Stimulated activated CD4-positive, alpha-beta T cell treated with anti-CD3 and anti-CD28 coated beads, Interleukin-4, amount 100 ng/mL, for 1 hour (primary cell): ENCODE measurements at places on chromosomes 3 and 15.

DNA sequence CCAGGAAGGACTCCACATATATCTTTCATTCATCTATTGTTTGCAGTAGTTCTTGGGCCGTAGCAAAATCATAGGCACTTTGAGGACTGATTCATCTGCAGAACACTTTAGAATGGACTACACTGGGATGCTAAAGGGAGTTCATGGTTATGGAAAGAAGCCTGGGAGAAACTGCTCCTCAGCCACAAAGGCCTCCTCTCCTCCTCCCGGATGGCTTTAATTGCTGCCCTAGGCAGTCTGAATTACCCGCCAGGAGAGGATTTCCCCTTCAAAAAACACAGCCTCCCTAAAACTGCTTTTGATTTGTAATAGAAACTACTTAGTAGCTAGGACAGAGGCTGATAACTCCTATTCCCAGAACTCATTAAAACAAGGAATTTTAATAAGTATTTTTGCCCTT lies 4.6 kb downstream of the TMEM266 start:
- DNase-seq: no peak

GRCh38 chr3:192445770-192446644 lies 281.3 kb downstream of the FGF12 start:
- DNase-seq: no peak

GRCh38 chr3:77259694-77260093 lies 219.8 kb downstream of the ROBO2 start:
- DNase-seq: no peak

GRCh38 chr3:100606894-100607512 lies 2.4 kb upstream of the ADGRG7 start:
- DNase-seq: no peak

GRCh38 chr3:120113128-120114116 lies 19.2 kb upstream of the GSK3B start:
- DNase-seq: no peak

DNA sequence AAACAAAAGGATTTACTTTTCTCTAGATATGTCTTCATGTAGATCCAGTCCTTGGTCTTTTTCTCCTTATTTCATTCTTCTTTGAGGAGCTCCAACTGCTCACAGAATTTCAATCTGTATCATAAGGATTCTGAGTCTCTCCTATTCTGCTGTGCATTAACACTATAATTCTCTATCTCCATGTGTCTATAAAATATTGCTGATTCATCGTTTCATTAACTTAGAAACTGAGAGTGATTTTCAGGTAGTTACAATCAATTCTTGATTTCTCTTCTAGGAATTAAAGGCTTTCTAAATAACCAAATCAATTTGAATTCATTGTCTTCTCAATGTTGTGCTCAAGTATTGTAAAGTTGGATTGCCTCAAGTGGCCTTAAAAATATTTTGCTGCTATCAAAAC lies 651.5 kb upstream of the CADM2 start:
- no peak for DNase-seq

DNA sequence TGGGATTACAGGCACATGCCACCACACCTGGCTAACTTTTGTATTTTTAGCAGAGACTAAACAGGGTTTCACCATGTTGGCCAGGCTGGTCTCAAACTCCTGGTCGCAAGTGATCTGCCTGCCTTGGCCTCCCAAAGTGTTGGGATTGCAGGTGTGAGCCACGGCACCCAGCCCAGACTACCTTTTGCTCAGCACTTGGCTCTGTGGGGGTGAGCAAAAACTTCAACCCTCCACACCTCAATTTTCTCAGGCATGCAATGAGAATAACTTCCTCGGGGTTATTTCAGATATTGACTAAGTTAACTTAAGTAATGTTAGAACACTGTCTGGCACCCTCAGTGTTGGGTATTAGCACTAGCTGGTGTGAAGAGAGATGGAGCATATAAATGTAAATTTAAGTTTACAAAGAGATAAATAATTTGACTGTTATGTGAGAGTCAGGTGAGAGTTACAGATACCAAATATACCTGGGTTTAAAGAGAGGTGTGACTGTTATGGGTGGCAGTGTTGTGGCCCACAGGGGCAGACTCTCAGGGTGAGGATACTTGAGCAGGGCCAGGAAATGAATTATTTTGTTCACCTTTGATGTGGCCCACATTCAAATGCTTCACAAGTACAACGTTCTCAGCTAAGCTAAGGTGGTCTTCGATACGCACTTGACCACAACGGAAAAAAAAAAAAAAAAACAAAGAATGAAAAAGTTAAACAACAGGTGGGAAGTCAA lies 29.0 kb downstream of the CPOX start:
- DNase-seq: no peak

DNA sequence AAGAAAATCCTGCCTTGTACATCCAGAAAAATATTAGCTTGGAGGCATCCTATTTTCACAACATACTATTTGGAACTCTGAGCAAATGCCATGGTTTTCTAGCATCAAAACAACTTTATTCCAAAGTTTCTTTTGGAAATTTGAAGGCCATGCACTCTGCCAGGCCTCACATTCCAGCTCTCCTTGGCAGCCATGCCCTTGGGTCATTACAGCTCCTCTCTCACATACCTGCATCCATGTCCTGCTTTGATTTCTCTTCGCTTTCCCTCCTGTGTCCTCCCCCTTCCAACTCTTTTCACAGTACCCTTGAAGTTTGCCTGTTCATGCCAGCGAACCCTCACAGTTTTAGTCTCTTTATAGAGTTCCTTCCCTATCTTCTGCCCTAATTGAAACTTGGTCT lies 70.9 kb upstream of the TPRG1 start:
- DNase-seq: no peak

DNA sequence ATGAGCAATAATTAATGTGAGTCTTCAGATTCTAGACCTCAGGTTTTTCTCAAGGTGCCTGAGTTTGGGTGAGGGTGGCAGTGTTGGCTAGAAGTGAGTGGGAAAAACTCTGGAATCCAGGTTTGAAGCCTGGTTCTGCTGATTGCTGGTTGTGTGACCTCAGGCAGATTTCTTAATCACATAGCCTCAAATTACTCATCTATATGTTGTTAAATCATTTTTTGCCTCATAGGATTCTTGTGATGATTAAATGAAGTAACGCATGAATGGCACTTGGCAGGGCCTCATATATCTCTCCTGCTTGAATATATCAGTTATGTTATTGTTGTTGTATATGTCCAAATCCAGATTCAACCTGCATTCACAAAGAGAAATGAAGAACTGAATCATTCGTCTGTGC lies 60.5 kb downstream of the NR2F2 start:
- no peak for DNase-seq

DNA sequence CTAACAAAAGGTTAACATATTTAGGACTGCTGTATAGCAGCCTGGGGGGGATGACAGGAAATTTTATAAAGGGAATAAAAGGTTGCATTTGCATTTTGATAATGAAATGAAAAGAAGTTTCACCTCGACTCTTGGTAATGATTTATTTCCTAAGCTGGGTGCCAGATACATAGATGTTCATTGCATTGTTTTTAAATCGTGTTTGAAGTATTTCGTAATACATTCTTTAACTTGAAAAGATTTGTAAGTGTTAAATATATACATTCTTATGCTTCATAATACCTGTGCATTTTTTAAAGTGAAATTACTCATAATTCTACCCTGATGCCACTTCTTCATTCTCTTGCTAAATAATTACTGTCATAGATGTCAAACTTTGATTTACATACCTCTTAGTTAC lies 22.8 kb downstream of the LDHAL6B start:
- no peak for DNase-seq

GRCh38 chr3:195905970-195906864 lies 2.1 kb downstream of the TNK2 start:
- DNase-seq: no peak

- DNase-seq: no peak
These were observed 141.4 kb downstream of the GREM1 start for GRCh38 chr15:32859251-32859650.

DNA sequence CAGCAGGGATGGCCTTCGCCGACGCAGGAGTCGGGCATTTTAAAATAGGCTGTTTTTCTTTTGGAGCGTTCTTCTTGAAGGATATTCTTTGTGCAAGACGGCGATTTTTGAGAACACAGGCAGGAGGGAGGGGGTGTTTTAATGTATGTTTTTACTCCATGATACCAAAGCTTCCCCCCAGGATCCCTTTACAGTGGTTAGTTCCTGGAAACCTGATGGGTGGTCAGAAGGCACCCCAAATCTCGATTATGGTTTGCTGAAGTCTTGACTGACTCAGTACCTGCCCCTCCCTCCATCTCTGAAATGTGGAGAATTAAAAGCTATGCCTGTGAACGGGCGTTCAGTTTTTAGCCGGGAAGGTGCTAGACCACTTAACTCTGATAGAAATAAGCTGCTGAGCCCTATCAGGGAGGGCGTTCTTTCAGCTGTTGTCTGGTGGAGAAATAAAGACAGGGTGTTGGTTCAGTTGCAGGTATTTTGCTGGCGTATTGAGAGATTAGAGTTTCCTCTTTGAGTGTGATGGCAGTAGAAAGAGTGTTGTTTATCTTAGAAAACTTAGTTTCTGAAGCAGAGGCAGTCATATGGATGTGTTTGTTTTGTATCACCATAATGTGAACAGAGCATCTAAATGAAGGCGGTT lies 3.4 kb downstream of the IGF1R start:
- no peak for DNase-seq

- DNase-seq: no peak
These were observed 130.6 kb downstream of the FAM174B start for GRCh38 chr15:92524874-92525565.

- DNase-seq: no peak
These were observed 198.3 kb downstream of the OTOL1 start for GRCh38 chr3:161694682-161695564.

DNA sequence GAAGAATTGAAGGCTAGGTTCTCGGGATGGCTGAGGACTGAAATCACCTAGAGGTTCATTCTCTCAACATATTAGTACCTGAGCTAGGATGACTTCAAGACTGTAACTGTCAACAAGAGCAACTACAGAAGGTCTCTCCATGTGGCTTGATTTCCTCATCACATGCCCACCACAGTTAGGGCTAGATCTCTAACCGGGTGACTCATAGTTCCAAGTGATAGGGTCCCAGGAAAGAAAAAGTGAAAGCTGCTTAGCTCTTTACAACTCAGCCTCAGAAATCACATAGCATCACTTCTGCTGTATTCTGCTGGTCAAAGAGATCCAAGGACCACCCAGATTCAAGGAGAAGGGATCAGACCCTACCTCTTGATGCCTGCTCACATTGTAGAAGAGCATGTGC lies 165.4 kb upstream of the AGTR1 start:
- DNase-seq: no peak

- no peak for DNase-seq
These were observed 27.3 kb downstream of the RBM6 start for GRCh38 chr3:49967291-49967690.

GRCh38 chr3:128456776-128457715 lies 9.6 kb downstream of the DNAJB8 start:
- DNase-seq: no peak

- DNase-seq: no peak
These were observed 26.9 kb downstream of the PIERCE2 start for GRCh38 chr15:55434989-55435825.

DNA sequence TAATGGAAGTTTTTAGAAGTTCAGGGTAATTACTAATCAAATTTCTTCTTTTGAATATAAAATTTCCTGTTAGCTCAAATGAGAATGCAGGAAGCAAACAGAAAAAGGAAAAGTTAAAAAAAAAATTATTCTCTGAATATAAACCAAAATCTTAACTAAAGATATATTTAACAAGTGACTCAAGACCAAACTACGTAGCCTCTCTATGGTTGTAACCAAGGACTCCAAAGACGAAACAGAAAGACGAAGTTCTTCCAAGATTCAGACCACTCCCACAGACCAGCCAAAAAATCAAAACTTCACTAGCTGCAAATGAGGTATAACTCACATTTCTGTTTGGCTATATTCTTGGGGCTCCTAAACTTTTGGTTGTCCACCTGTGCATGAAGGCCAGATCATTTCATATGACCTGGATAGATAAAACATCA lies 846.5 kb upstream of the ALCAM start:
- DNase-seq: no peak

GRCh38 chr15:38818157-38818790 lies 253.7 kb upstream of the RASGRP1 start:
- no peak for DNase-seq

- no peak for DNase-seq
These were observed 240.4 kb upstream of the BHLHE40 start for GRCh38 chr3:4738737-4739274.

DNA sequence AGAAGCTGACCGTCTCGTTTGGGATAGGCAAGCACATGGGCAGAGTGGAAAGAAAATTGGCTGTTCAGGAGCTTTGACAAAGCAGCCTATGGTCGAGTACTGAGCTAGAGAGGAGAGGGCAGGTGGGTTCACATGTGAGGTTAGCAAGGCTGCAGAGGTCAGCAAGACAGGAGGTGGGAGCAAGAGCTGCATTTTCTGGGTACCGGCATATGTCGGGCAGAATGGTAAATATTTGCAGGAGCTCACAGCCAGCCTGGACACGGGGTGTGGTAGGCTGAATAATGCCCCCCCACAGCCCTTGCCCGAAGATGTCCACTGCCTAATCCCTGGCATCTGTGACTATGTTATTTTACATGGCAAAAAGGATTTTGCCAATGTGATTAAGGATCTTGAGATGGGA lies 8.3 kb downstream of the RARRES1 start:
- no peak for DNase-seq

DNA sequence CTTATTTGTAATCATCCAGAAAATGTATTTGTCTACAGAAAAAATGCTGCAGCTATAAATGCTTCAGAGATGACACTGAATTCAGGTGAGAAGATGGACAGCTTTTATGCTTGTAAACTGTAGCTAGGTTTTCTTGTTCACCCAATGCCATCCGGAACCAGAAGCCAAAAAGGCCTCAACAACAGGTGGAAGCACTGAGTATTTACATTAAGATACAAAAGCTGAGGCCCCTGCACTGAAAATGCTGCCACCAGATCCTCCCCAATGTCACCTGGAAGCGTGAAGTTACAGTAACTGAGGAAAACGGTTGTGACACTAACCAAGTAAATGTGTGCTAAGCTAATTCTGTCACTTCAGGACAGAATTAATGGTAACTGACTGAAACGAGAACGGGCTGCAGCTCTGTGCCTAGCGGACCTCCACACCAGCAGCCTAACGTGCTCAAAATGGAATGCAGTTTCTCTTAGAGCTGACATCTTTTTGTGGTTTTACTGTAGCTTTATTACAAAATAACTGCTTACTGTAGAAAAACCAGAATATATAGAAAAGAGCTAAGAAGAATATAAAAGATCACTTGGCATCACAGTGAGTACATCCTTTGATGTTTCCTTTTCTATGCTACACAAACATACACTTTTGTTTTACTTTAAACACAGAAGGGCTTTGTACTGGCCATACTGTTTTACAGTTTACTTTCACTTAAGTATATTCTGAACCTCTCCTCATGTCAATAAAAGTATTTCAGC lies 7.6 kb downstream of the CHSY1 start:
- no peak for DNase-seq

- DNase-seq: no peak
These were observed 13.5 kb downstream of the SLCO3A1 start for GRCh38 chr15:91866971-91867372.

- no peak for DNase-seq
These were observed 13.8 kb upstream of the POLR2M start for GRCh38 chr15:57692709-57693108.

DNA sequence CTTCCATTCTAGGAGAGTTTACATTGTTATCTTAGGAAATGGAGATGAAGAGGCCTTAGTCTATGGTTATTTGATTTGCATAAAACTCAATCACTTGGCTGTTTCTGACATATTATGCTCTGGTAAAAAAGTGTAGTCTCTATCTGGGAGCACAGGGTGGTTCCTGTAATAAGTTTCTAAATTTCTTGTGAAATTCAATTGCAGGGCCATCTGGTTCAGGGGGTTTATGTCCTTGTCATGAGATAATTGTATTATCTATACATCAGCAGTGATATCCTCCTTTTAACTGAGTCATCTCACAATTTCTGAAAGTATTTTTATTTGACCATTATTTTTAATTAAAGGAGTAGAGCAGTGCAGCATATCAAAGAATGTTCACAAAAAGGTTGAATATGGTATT lies 203.3 kb downstream of the MFSD1 start:
- no peak for DNase-seq
